ENCODE measurements at places on chromosomes 13 and 19.

DNA sequence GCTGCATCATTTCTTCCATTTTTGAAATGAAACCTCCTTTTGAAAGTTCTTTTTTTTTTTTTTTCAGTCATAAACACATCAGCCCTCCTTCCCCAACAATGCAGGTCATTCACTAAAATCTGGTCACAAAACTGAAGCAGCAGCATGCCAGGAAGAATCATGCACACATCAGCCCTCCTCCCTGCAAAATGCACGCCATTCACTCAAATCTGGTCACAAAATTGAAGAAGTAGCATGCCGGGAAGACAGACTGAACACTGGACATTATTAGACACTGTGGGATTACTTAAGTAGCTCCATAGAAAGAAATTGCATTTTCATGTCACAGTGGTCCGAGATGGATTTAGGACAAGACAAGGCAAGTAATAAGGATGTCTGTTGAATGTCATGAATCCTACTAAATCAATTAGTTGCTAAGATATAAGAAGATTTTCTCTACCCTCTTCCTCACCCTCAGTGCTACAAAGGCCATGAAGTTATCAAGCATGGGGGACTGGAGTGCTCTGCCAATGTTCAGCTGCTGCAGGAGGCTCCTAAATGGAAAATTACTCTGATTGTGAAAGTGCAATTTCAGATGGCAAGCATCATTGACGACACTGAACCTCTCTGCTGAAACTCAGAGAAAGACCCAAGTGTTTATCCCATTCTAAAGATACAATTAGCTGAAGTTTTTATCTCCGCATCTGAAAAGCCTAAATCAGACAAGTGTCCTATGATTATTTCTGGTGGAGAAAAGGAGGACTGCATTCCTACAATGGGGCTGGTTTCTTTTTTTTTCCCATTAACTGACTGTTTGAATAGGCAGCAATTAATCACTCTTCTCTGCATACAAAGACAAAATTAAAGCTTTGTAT, 913.2 kb downstream of the DIAPH3 start:
- no peak for DNase-seq

DNA sequence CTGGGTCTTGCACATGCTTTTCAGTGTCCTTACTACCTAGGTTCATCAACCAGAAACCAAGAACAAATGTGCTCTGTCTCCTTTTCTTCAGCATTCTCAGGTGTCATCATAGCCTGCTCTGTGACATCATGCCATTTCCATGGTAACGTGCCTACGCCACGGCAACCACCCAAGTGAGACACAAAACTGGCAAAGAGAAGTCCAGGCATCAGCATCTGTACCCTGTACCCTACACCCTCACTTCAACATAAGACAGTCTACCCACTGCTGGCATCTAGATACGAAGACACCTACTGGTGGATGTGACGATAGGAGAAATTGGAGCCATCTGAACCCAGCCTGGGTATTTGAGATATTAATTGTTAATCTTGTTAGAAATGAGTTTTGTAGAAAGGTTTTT, 13.3 kb downstream of the ZC3H4 start:
- peak; percentile 5 for DNase-seq

- no peak for DNase-seq
Measured at GRCh38 chr19:51448411-51449016, 9.7 kb downstream of the SIGLEC8 start.

- DNase-seq: no peak
Measured at GRCh38 chr13:51041710-51042109, 69.4 kb downstream of the C13orf42 start.
